ENCODE measurements at places on chromosomes 6 and 20.
A peak's percentile ranks its signal among the peaks of the same experiment; 100 is the strongest.

DNA sequence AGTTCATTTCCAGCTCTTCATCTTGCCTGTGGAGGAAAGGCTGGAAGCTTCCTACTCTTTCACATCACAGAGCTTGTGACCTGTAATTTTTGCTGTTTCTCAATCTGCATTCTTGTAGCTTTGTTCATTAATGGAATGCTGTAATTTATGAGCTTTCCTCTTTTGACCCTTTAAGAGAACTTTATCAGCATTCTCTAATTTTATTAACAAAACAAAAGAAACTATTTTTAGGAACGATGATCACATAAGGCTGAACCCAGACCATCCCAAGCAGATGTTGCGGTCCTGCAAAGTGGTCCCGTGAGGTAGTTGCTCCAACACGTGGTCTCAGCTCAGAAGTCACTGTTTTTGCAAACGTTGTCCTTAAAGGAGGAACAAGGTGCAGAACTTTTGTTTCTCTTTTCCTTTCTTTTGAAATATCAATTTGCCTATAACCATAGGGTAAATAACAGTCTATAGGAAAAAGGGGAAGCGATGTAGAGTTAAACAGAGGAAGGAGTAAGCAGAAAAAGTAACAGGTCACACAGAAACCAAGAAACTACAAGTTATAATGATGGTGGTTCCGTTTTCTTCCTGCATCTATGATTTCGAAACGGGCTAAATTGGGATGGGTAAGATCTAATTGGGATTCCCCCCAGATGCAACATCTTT lies 121.3 kb upstream of the PHACTR1 start:
- DNase-seq: no peak

DNA sequence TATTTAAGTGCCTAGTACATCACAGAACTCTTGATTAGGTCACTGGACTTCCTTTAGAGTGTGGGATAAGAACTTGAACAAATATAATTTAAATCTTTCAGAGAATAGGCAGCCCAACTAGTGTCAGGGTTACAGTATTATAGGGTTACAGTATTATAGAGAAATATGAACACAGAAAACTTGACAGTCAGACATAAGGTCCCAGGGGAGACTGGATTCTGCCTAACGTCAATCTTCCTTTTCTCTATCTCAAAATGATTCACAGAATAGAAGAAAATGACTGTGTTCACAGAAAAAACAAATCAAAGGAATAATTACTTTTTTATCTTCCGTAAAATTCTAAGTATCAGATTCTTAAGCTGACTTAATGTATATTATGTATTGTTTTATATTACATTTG lies 623.8 kb downstream of the HTR1B start:
- no peak for DNase-seq

DNA sequence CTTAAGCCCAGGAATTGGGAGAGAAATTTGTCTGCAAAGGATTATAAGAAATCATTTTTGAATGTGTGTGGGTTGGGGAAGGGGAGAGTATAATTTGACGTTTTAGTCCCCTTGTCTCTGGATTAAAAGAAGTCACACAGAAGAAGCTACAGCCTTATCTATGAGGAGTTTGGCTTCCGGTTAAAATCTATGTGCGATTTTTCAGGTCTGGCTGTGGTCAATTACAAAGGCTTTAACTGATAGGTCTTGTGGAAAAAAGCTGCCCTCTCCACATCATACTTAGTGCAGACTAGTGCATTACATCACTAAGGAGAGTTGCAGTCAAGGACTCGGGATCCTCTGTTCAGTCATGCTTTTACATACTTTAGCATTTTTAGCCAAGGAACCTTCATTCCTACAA lies 80.3 kb upstream of the HTR1B start:
- no peak for DNase-seq

DNA sequence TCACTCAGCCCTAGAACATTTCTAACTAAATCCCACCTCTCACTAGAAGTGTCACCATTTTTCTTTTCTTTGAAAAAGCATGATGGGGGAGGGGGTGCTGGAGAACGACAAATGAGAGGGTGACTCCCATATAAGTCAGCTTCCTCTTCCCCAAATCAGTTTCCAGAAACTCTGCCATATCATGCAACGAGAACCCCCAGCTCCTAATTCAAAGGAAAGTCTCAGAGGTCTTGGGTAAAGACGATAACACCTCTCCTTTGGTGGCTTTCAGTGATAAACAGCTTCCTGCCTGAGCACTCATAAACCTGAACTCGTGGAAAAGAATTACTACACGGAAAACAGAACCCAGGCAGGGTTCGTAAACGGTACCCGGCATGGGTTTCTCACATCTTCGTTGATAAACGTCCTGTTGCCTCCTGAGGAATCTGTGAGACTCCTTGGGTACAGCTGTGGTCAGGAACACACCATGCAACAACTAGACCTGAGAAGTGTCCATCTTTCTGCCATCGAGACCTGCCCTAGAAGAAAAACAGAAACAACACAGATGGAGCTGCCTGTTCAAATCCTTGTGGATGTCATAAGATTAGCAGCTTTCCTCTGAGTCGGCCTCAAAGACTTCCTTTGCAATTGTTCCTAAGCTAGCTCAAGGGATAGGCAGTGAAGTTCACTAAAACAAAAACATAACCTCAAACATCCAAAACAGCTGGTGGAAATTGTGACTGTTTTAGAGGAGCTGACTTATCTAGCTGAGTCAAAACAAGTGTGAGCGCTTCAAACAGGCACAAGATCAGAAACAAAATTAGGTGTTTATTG lies 185.8 kb upstream of the PRDM1 start:
- DNase-seq: no peak

GRCh38 chr6:15887491-15888461 lies 224.9 kb upstream of the DTNBP1 start:
- DNase-seq: no peak

GRCh38 chr20:58020656-58021454 lies 207.6 kb downstream of the ANKRD60 start:
- DNase-seq: no peak

DNA sequence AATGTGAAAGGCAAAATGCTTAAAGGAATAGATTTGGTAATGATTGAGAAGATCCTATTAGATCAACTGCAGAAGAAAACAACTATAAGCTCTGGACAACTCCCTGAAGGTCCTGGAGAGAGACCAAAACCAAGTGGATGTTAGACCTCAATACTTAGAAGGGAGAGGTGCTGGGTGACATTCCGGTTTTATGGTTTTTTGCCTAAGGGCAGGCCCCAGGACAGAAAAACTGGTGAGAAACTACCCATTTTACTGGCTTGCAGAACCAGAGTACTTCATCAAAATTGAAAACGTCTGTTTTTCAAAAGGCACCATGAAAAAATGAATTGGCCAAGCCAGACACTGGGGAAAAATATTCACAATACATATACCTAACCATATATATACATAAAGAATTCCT lies 26.3 kb downstream of the SAMHD1 start:
- DNase-seq: no peak

DNA sequence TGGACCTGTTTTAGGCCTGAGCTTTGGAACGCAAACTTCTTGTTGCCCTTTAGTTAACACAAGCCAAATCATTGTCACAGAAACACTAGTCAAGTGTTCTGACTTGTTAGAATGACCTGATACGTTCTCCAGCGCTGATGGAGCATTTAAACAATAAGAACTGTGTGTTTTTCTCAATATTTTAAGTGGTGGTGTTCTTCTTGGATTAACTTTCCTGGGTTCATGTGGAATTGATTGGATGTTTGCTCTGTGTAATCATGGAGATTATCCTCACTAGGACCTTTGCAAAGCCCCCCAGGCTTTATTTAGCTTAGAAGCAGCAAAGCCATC lies 1.6 kb downstream of the LRRC1 start:
- DNase-seq: no peak

DNA sequence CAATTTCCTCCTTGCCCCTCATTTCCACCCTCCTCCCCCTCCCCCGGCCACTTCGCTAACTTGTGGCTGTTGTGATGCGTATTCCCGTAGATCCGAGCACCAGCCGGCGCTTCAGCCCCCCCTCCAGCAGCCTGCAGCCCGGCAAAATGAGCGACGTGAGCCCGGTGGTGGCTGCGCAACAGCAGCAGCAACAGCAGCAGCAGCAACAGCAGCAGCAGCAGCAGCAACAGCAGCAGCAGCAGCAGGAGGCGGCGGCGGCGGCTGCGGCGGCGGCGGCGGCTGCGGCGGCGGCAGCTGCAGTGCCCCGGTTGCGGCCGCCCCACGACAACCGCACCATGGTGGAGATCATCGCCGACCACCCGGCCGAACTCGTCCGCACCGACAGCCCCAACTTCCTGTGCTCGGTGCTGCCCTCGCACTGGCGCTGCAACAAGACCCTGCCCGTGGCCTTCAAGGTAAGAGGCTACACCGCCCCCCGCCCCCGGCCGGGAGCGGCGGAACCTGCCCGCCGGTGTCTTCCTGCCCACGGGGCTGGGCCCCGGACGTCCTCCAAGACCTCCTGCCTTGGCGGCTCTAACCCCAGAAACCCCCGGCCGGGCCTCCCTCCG lies 44.9 kb upstream of the SUPT3H start:
- DNase-seq: peak; percentile 68

GRCh38 chr6:21601932-21602390 lies 8.4 kb downstream of the SOX4 start:
- DNase-seq: no peak

- no peak for DNase-seq
These were observed 3.8 kb upstream of the SPO11 start for GRCh38 chr20:57325632-57326356.

GRCh38 chr6:15420959-15421438 lies 175.1 kb downstream of the JARID2 start:
- DNase-seq: peak; percentile 87

GRCh38 chr6:113120582-113121285 lies 736.4 kb upstream of the MARCKS start:
- no peak for DNase-seq

GRCh38 chr6:52745764-52746201 lies 17.5 kb downstream of the GSTA2 start:
- DNase-seq: no peak

GRCh38 chr6:89475634-89476033 lies 42.7 kb downstream of the ANKRD6 start:
- no peak for DNase-seq

- DNase-seq: no peak
These were observed 1.3 kb downstream of the HINT3 start for GRCh38 chr6:125957845-125958244.

DNA sequence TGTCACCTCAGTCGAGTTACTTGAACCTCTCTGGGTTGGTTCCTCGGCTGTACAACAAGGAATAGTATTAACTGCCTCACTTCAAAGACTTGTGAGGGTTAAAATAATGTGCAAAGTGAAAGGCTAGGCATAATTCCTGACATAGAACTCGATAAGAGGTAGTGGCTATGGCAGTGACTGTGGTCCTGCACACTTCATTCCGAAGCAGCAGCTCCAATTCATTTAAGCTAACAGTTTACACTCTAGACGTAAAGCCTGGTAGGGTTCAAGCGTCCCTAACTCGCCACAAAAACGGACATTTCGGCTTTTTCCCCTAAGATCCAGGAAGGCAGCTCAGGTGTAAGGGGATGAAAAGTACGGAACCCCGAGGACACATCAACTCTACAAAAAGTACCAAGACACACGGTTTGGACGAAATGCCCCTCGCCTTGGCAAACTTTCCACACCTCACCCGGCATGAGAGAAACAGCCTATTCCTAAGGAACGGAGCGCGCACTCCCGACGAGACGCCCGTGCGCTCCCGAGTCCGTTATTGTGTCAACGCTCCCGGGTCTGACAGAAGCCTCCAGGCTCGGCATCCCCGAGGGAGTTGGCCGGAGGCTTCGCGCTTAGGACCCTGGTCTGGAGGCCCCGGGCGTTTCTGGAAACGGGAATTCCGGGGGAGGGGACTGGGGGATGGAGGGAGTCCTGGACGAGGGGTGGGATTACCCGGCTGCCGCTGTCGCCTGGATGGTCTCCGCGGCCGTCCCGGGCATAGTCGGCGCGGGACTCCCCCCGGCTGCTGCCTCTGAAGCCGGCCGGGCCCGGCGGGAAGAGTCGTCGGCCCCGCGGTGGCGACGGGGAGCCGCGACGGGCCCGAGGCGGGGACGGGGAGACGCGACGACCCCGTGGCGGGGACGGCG lies 937 bp downstream of the ZNF318 start:
- no peak for DNase-seq

DNA sequence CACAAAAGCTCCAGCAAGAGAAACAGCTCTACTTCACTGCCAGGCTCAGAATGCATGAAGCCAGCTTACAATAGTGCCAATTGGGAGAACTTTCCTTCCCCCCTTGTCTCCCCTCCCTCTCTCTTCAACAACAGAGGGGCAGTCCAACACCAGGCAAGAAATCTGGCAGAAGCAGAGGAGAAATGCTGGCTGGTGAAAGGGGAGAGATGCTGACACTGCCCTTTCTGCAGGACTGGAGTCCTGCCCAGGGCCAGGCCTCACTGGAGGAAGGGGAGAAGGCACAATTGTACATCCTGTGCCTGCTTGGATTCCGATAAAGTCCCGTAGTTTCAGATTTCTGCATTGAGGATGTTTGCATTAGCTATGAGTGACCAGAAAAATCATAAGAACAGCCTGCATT lies 148.6 kb downstream of the LRRC1 start:
- DNase-seq: no peak

- DNase-seq: no peak
These were observed 216.1 kb upstream of the SGK1 start for GRCh38 chr6:134533991-134534390.

GRCh38 chr20:51860111-51860882 lies 58.0 kb upstream of the SALL4 start:
- no peak for DNase-seq

DNA sequence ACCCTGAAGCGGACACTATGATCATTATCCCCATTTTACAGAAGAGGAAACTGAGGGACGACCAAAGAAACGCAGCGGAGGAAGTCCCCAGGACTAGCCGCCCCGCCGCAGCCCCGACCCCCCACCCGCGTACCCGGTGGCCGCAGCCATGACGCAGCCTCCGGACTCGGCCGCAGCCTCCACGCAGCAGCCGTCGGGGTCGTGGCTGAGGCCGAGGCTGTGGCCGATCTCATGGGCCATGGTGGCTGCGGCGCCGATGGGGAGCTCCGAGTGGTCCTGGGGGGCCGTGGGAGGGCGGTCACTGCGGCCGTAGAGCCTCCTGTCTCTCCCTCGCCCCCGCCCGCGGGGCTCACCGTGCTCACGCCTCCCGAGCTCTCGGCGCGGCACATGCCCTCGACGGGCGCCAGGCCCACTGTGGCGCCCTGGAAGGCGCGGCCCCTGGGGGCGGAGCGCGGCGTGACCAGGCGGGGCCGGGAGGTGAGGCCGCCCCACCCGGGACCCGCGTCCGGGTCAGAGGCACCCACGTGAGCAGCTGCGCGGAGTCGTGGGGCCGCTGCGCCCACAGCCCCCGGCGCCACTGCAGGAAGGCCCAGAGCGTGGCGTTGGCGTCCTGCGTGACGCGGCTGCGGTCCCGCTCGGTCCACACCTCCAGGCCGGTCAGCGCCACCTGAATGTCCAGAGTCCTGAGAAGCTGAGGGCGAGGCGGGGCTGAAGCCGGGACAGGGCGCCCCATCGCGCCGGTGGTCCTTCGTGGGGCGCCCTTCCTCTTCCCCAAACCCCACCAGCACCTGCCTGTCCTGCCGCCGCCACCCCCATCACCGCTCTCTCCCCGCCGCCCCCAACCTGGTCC lies 8.4 kb downstream of the ADAM33 start:
- no peak for DNase-seq

- DNase-seq: no peak
These were observed 281.9 kb upstream of the RNF24 start for GRCh38 chr20:4297127-4297826.
